ENCODE measurements at places on chromosomes 5 and 9. TPM values are rescaled to one million over a fixed set of nuclear protein-coding genes. Genes with fewer than 3 reads are reported as not detected.

The SPINK13 gene
- total RNA-seq = not detected

The IFNA21 gene
- not detected for total RNA-seq

The APBB3 gene
- 38.2 TPM for total RNA-seq

DNA sequence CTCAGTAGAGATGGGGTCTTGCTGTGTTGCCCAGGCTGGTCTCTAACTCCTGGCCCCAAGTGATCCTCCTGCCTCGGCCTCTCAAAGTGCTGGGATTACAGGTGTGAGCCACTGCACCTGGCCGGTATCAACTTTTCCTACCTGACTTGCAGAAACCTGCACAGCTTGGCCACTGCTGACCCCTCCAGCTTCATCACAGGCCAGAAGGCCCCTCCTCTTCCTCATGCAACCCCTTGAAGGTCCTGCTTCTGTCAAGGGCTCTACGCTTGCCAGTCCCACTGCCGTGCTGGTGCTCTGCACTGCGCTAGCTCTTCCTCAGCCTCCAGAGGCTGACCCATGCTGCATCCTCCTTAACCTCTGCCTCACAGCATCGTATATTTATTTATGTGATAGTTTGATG lies 32.5 kb upstream of the RNU6ATAC start:
- no peaks in the 10 kb centered on the region for H3K27me3 ChIP-seq
- no peak overlapping the region for H3K27ac ChIP-seq
- DNase-seq = no peak
- H3K4me1 ChIP-seq = peaks cover 7% of the 10 kb centered on the region
- no peaks in the 10 kb centered on the region for H3K36me3 ChIP-seq

DNA sequence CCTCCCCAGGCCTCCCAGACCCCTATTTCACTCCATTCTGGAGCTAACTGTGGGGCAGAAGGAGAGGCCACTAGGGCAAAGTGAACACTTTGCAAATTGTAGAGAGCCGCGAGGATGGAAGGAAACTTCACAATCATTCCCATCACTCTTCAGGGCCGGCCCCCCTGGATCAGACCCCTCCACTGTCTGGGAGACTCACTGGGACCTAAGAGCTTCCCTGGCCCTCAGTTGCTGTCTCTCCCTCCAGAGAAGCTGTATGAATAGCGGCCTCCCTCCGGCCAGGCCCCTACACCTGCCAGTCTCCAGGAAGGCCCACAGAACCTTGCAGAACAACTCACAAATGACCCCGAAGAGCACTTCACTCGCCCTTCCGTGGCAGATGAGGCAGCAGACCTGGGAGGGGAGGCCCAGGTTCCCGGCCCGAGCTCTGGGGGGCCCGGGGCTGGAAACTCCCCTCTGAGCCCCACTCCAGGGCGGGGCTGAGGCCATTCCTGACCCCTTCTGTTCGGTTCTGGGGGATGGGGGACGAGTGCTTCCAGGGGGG lies 141.9 kb upstream of the IER5L start:
- no peaks in the 10 kb centered on the region for H3K27me3 ChIP-seq
- peaks cover 32% of the 10 kb centered on the region for H3K4me1 ChIP-seq
- no peak overlapping the region for H3K27ac ChIP-seq
- DNase-seq = no peak

DNA sequence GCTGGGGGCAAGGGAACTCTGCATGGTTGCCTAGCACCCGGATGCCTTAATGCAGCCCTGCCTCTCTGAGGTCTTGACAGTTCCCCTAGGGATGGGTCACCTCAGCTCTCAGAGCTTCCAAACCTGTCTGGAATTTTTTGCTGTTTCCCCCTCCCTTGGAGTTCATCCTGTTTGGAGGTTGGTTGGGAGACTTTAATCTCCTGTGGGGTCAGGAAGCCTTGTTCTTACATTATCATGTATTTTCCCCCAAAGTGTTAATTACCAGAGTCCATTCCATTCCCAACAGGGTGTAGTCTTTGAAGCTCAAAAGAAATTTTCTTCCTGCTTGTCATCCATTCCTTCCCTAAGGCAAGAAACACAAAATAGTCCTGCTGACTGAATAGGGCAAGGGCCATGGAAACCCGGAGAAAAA lies 150.3 kb upstream of the SPRY4 start:
- peak overlapping the region; percentile 39 for H3K27ac ChIP-seq
- H3K36me3 ChIP-seq = peaks cover 7% of the 10 kb centered on the region
- H3K27me3 ChIP-seq = peaks cover 7% of the 10 kb centered on the region
- no peak overlapping the region for H3K4me3 ChIP-seq

DNA sequence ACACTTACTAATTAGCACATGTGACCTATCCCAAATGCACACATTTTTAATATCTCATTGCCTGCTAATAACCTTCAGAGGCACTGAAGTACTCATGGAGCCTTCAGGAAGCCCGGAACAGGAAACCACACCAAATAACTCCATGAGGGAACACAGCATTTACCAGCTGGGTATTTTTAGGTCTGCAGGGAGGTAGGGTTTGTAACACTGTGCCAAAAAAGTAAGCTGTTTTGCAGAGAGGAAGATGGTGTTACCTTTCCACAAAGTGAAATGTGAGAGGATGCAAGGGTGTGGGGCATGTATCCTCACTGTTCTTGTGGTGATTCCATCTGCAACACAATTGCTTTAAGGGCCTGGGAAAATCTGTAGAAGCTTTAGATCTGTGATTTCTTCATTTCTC lies 64.4 kb downstream of the NUDT12 start:
- H3K36me3 ChIP-seq = no peaks in the 10 kb centered on the region
- DNase-seq = no peak
- no peak overlapping the region for H3K4me3 ChIP-seq
- H3K4me1 ChIP-seq = no peaks in the 10 kb centered on the region
- H3K27ac ChIP-seq = no peak overlapping the region

DNA sequence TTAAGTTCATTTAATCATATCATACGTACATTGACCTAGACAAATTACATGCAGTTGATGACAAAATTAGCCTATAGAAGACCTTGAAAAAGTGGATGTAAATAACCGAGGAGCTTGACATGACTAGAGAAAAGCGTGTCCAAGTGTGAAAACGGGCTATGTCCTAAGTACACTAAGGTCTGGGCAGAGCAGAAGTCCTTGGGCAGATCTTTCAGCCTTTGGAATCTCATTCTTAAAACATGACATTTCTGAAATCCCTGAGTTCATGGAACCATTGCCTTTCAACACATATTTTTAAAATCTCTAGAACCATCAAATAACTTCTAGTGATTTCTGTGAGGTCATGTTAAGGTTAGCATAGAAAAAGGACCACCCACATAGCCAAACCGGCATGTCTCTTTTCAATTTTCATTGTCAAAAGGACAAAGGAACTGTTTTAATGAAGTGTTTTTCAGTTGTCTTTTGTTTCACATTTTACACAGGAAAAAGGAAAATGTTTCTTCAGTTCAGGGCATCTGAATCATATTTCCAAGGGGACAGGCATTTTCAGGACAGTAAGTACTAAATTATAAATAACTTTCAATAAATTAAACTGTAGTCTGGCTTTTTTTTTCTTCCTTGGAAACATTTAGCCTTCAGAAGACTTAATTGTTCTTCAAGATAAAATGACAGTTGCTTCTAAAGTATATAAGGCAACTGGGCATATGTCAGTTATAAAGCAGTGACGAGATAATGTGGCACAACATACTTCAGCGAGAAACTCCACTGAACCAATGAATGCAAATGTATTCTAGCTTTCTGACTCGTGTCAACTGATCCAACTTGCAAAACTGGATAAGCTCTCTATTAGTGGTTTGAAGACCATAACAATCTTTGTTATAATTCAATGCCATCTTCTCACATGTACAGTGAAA lies 416.8 kb downstream of the NFIB start:
- no peak overlapping the region for H3K27ac ChIP-seq
- DNase-seq = no peak
- no peaks in the 10 kb centered on the region for H3K27me3 ChIP-seq

- H3K4me1 ChIP-seq = peaks cover 33% of the 10 kb centered on the region
- H3K36me3 ChIP-seq = no peaks in the 10 kb centered on the region
- peaks cover 13% of the 10 kb centered on the region for H3K27me3 ChIP-seq
- peak; percentile 14 for DNase-seq
These were observed 29.4 kb downstream of the RHOBTB3 start for GRCh38 chr5:95760273-95761191.

DNA sequence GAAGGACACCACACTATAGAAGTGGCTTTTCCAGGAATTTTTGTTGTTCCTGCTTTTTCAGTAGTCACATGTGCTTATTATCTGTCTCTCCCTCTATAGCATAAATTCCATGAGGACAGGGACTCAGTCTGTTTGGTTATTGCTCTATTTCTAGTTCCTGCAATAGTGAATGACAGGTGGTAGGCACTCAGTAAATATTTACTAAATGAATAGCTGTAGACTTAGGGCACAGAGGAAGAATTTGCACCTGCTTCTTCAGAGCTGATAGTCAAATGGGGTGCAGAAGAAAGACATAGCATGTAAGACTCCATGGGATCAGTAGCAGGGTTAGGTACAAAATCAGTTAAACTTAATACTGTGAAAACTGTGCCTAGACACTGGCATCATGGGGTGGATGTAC lies 580.2 kb downstream of the CCDC171 start:
- H3K27ac ChIP-seq = no peak overlapping the region
- peaks cover 6% of the 10 kb centered on the region for H3K27me3 ChIP-seq
- no peaks in the 10 kb centered on the region for H3K36me3 ChIP-seq
- no peak for DNase-seq
- H3K4me1 ChIP-seq = peaks cover 4% of the 10 kb centered on the region

- no peak overlapping the region for H3K27ac ChIP-seq
- H3K4me3 ChIP-seq = no peak overlapping the region
- H3K27me3 ChIP-seq = no peaks in the 10 kb centered on the region
- DNase-seq = no peak
- H3K36me3 ChIP-seq = no peaks in the 10 kb centered on the region
These were observed 70.5 kb upstream of the GFPT2 start for GRCh38 chr5:180423598-180423997.
